ENCODE measurements at places on chromosomes 16 and 17.

GRCh38 chr17:50582741-50583140 is 22.2 kb downstream of the CACNA1G start:
- DNase-seq, result no peak

GRCh38 chr17:50354776-50355175 is 8.8 kb downstream of the XYLT2 start:
- no peak for DNase-seq

- no peak for DNase-seq
Measured at GRCh38 chr17:75341784-75342486, 52.7 kb upstream of the SLC25A19 start.

DNA sequence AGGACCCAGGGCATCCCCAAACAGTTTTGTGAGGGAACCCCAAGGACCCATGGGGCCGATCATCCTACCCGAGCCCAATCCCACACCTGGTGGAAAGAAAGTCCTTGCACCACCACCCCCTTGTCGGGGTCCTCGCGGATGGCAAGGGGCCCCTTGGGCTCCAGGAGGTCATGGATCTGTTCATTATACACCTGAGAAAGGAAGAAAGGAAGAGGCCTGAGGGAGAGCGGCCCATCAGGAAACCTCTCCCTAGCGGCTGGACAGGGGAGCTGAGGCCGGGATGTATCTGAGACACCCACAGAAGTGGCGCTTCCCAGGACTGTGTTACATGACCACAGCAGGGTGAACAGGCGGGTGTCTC is 12.8 kb downstream of the KIF18B start:
- no peak for DNase-seq

DNA sequence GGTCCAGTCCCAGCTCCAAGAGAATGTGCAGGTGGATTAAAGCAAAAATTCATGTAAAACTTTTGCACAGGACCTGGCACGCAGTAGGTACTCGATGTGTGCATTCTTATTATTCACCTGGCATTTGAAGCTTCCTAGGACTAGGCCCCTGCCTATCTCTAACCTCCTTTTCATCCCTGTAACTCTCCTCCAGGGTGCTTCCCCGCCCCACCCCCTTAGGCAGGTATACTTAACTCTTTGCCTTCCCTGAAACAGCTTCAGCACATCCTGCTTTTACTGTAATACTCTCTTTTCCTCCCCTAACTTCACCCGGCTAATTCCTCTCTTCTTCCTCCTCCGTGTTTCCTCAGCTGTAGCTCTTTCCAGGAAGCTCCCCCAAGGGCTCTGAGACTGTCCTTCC is 54.8 kb downstream of the CDK5R1 start:
- no peak for DNase-seq

DNA sequence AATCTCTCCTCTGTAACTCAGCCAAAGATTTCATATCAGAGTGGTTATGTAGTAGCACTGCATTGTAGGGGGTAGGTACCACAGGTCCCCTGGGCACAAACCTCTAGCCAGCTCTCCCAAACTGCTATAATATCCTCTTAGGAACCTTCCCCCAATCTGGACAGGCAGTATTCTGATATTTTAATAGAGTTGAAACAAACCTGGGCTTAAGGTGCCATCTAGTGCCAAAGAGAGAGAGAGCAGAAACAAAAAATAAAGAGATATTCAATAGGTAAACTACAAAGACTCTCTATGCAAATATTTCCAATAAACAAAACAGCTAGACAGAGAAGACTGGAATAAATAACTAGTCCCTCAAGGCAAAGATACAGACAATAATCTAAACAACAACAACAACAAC is 1070.0 kb downstream of the CDH11 start:
- no peak for DNase-seq

- DNase-seq, result no peak
Measured at GRCh38 chr16:50667497-50668367, 13.4 kb downstream of the SNX20 start.

DNA sequence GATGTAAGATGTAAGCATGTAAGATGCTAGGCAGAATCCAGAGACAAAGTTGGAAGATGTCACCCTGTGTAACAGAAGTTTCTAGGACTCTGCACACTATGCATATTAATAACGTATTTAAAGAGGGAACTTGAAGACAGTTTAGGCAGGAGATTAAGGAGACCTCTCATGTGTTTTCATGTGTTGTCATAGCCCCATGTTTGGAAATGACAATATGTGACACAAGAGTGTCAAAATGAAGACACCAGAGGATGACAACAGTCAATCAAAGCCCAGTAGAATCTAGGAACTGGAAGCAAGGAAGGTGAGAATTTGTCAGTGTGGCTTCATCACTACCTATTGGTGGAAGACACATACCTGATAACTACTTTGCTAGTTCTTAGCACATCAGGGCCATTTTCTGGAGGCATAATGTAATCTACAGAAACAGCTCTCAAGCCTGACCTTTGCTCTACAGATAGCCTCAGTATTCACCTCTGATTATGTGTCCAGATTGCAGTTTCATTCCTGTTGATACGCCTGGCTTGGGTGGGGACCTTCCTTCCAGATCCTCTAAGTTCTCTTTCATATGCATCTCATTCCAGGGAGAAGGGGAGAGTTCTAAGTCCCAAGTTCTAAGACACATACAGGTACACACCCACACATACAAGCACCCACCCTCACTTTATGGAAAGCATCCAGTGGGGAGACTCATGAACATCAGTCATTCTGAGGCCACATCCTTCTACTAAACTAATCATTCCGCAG is 26.3 kb downstream of the PMP22 start:
- DNase-seq, result no peak

DNA sequence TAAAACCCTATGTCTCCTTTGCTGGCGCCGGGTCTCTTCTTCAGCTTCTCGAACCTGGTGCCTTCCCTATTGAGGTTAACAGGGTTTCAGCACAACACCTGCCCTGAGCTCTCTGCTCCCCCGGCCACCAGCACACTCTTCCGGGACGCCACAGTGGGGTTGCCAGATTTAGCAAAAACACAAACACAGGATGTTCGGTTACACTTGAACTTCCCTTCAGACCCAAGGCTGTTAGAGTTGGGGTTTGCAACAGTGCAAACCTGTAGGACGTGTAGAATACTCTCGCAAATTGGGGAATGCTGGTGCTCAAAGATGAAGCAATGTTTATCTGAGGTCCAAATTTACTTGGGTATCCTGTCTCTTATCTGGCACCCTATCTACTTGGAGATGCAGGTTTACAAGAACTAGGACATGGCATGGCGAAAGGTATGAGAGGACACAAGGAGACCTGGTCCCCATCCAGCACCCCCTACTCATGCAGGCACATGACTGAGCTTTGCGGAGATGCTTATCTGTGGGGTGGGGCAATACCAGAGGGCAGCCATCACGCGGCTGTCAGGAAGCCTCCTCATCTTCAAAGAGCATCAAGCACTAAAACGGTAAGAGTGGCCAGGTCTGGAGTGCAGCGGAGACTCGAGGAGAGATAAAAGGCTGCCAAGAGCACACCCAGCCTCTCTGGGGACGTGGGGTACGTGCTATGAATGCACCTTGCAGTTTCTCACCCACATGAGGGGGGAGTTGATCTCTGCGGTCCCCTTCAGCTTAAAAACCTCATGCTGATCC is 52.8 kb downstream of the SDK2 start:
- peak; percentile 37 for DNase-seq

DNA sequence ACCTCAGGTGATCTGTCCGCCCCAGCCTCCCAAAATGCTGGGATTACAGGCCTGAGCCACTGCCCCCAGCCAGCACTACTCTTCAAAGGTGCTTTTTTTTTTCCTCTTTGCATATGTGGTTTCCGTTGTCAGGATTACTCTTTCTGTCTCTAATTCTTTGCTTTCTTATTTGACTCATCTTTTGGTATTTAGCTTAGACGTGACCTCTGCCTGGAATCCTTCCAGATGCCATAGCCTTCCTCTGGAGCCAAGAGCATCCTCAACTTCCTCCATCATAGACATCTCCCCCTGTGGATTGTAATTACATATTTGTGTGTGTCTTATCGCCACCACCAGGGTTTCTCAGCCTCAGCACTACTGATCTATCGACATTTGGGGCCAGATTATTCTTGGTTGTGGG is 84.4 kb upstream of the XYLT1 start:
- DNase-seq, result no peak

- no peak for DNase-seq
Measured at GRCh38 chr17:72150632-72151460, 30.0 kb downstream of the SOX9 start.

GRCh38 chr16:17989255-17989654 is 347.3 kb downstream of the NPIPA8 start:
- DNase-seq, result no peak

- DNase-seq, result no peak
Measured at GRCh38 chr16:17365591-17366298, 105.0 kb downstream of the XYLT1 start.

GRCh38 chr17:350706-351448 is 1.7 kb downstream of the RPH3AL start:
- DNase-seq, result no peak

GRCh38 chr16:57001026-57001679 is 11.8 kb downstream of the NLRC5 start:
- DNase-seq, result no peak

DNA sequence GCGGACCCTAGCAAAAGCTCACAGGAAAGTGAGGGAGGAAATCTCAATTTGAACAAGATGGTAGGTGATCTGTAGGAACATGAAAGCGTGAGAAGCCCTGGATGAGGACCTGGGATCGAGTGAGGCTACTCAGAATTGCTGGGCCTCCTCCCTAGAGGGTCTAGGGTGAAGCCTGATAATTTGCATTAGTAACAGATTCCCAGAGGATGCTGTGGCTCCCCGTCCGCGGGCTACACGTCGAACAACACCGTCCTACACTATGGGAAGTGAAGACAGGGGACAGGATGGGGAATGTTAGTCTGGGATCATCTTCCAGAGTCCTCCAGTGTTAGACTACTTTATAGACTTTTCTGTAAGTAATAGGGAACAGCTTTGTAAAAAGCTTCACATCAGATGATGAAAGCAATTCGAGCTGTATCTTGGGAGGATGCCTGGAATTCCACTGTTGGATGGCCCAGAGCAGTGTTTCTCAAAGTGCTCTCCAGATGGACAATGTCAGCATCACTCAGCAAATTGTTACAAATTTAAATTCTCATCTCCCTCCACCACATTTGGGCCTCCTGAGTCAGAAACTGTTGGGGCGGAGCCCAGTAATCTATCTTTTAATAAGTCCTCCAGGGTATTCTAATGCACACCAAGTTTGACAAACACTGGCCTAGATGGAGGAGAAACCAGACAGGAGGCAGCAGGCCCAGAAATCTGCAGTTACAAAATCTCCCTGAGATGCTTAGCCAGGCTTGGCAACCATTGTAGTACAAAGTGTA is 6.5 kb downstream of the FNDC8 start:
- no peak for DNase-seq

DNA sequence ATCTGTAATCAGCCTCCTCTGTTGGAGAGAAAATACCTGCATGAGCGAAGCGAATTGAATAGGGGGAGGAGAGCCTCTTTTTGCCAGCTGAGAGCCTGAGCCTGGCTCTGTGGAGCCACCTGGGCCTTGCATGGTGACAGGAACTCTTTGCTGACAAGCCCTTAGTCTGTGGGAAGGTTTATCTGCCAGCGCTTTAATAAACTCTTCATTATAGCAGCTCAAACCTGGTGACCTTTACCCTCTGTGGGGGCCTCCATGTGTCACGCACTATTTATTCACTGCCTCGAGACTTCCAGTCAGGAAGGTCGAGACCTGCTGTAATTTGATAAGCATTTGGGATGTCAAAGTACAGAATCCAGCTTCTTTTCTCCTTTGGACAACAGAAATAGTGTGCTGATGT is 282.6 kb downstream of the CBLN1 start:
- no peak for DNase-seq

DNA sequence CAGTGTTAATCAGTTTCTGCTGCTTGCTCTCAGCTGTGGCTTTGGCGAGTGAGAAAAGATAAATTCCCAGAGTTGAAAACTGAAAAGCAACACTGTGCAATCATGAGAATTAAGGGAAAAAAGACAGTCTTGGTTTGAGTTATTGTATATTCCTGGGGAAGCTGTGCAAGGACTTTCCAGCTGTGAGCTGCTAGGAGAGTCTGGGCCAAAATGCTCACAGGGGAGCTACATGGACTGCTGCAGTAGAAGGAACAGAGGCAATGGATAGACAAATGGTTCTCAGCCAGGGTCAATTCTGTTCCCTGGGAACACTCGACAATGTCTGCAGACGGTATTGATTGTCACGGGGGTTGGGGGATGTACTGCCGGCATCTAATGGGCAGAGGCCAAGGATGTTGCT is 102.0 kb upstream of the ADAMTS18 start:
- no peak for DNase-seq

DNA sequence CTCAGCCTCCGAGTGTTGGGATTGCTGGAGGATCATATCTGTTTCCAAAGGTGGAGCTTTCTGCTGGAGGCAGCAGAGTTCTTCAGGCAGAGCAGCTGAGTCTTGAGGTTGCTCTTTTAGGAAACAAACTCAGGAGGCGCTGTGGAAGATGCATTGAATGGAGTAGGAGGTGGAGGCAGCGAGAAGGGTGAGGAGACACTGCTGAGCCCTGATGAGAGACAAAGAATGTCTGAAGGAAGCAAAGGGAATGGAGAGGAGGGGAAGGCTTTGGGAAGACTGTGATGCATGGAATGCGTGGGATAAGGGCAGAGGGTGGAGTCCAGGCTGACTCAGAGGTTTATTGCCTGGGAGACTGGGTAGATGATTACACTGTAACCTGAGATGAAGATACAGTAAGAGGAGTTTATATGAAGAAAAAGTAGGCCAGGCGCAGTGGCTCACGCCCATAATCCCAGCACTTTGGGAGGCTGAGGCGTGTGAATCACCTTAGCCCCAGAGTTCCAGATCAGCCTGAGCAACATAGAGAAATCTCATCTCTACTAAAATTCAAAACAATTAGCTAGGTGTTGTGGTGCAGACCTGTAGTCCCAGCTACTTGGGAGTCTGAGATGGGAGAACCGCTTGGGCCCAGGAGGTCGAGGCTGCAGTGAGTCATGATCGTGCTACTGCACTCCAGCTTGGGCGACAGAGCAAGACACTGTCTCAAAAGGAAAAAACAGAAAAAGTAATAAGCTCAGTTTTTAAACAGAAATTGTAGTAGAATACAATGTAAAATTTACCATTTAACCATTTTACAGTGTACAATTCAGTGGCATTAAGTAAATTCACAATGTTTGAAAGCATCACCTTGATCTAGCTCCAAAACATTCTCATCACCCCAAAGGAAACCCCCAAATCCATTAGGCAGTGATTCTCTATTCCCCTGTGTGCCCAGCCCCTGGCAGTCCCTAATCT is 17.8 kb upstream of the TMEM219 start:
- no peak for DNase-seq

GRCh38 chr16:14011001-14011400 is 60.1 kb upstream of the MRTFB start:
- DNase-seq, result no peak

- DNase-seq, result no peak
Measured at GRCh38 chr17:17782523-17783115, 54.2 kb downstream of the SREBF1 start.

DNA sequence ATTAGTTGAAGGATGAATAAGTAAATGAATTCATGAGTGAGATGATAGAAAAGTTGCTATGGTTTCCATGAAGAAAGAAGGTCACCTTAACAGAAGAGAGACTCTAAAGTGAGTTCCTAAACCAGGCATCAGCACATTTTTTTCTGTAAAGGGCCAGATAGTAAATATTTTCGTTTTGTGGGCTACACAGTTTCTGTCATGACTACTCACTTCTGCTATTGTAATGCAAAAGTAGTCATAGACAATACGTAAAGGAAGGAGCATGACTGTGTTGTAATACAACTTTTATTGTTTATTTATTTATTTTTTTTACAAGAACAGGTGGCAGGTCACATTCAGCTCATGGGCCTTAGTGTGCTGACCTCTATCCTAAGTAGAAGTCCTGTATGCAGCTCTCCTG is 426.1 kb upstream of the DYNLRB2 start:
- DNase-seq, result no peak

Measured in activated CD4-positive, alpha-beta T cell treated with anti-CD3 and anti-CD28 coated beads, Interleukin-2, Interleukin-4, amounts not matched to agents 100 ng/mL and 50 ng/mL, durations not matched to agents 16 hours and 8 hours (primary cell).